ENCODE measurements at places on chromosomes 11 and 22.

DNA sequence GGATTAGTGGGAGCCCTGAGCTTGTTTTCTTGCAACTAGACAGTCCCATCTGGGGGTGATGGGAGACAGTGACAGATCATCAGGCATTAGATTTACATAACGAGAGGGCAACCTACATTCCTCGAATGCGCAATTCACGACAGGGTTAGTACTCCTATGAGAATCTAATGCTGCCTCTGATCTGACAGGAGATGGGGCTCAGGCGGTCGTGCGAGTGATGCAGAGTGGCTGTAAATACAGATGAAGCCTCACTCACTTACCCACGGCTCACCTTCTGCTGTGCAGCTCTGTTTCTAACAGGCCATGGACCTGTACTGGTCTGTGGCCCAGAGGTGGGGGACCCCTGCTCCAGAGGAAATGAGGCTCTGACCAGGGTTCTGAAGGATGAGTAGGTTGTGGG, 125.5 kb downstream of the FBXO7 start:
- no peak for DNase-seq

- no peak for DNase-seq
Observed at GRCh38 chr11:15613789-15614188, 499.1 kb downstream of the INSC start.

DNA sequence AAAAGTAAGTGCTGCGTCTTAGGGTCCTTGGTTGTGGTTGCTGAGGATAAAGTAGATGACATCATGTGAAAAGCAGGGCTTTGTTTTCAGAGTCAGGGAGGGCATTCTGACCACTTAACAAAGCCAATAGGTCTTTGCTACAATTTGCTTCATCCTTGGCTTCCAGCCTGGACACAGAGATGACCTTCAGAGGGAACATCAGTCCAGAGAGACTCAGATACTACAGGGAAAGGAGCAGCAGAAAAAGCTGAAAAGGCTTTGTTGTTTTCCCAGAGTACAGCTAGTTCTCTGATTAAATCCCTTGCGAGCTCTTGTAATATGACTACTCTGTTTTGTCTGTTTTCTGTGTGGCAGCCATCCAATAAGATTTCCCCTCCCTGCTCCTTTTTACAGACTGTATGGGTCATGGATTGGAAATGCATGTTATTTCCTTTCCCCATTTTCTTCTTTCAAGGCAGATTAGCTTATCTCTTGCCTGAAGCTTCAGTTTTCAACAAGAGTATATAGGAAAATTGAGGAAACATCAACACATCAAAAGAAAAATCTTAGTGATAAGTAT, 31.9 kb downstream of the ATG13 start:
- DNase-seq: no peak

- DNase-seq: peak; percentile 68
Observed at GRCh38 chr11:61472282-61472681, 36.3 kb upstream of the LRRC10B start.

GRCh38 chr11:213111-213510, 5.6 kb downstream of the RIC8A start:
- no peak for DNase-seq

DNA sequence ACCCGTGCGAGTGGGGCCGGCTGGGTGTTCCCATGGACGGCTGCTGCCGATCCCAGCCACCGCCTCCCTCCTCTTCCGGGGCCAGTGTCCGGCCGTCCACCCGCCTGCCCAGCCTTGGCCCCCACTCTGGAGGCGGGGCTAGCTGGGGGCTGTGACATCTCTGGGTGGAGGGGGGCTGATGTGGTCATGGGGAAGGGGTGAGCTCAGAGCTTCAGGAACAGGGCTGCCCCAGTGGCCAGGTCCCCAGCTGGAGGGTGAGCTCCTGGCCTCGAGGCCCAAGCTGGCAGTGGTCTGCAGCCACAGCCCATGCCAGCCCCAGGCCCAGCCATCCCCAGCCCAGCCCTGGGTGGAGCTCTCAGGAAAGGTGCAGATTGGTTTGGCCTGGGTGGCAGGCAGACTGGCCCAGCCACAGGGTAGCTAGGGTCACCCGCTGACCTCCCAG, 2.7 kb downstream of the INS start:
- DNase-seq: no peak

- no peak for DNase-seq
Observed at GRCh38 chr22:17797721-17798559, 23.7 kb upstream of the BID start.

DNA sequence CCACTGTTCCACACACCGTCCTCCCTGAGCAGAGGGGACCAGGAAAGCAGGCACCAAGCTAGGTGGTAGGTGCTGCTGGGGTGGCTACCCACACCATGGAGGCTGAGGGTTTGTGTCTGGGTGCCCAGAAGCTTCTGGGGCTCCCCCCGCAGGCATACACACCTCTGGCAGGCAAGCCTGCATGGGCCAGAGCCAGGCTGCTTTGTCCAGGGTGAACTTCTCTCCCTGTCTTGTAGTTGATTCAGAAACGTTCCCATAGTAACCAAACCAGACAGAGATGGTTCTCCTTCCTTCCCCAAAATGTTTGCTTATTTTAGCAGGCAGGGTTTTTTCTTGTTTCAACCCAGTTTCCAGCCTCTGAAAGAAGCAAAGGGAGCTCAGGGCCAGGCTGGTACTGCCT, 40.9 kb upstream of the SUSD2 start:
- no peak for DNase-seq

GRCh38 chr11:126930091-126930841, 70.3 kb downstream of the KIRREL3 start:
- DNase-seq: no peak

All from lower leg skin (tissue), 4 donors.